ENCODE measurements at places on chromosomes 16 and 17.

DNA sequence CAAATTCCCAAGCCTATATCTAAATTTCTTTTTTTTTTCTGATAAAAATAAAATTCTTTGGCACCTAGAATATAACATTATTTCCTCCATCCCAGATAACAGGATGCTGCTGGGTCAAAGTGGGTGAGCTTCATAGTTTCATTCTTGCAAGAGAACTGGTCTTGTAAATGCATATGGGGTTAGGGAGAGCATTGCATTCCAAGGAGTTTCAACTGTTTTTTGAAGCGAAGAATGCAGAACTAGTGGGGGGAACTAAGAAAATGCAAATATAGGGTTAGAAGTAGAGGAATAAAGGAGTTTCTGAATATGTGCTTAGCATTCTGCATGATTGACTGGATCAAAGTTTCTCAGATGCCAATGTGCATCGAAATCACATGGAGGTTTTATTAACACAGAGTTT is 347.2 kb upstream of the XYLT1 start:
- no peak for DNase-seq

- no peak for DNase-seq
These were observed 1.2 kb downstream of the GID4 start for GRCh38 chr17:18040261-18040858.

GRCh38 chr17:1260086-1260769 is 10.0 kb upstream of the BHLHA9 start:
- no peak for DNase-seq

- DNase-seq: no peak
These were observed 12.8 kb upstream of the AKAP1 start for GRCh38 chr17:57071991-57072944.

DNA sequence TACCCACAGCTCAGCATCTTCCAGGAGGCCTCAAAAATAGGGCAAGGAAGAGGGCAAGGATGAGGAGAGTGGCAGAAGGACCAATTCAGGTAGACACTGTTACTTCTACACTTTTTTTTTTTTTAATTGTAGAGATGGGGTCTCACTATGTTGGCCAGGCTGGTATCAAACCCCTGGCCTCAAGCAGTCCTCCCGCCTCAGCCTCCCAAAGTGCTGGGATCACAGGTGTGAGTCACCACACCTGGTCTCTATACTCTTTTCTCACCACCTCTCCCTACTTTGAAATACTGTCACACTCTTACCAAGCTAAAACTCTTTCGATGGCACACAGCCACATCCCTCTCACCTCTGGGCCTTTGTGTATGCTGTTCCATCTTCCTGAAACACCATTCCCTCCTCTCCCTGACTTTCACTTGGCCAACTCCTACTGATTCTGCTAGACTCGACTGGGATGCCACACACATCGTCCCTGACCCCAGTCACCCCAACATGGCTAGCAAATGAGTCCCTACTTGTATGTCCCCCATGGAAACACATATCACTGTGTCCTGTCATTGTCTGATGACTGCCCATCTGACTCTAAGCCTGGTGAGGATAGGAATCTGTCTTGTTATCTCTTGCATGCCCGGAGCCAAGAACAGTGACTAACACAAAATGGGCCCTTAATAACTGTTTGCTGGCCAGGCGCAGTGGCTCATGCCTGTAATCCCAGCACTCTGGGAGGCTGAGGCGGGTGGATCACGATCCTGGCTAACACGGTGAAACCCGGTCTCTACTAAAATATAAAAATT is 7.2 kb upstream of the SLC43A2 start:
- DNase-seq: no peak

DNA sequence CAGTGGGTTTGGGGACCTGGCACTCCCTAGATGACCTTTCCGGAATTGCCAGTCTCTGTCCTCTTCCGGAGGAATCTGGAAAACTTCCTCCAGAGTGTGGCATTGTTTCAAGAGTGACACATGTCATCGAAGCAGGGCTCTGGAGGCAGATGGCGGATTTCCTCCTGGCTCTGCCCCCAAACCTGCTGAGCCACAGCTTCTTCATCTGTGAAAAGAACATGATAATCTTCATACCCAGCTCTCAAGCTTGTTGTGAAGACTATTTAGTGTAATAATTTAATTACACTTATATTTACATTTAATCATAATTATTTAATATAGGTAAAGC is 19.7 kb upstream of the TEX2 start:
- DNase-seq: no peak

- no peak for DNase-seq
These were observed 138.2 kb downstream of the CYLD start for GRCh38 chr16:50879873-50880695.

GRCh38 chr17:33686171-33686570 is 393.1 kb upstream of the ASIC2 start:
- DNase-seq: no peak

DNA sequence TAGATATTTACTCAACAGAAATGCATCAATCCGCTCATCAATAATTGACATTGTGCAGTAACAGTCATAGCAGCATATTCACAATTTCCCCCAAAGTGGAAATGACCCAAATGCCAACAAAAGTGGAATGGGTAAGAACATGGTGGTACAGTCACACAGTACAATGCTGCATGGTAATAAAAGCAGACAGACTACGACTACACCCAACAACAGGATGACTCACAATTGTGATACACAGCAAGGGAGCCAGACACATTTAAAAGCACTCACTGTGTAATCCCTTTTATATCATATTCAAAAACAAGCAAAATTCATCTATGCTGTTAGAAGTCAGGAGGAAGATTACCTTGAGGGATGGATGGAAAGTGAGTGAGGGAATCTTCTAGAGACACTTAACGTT is 76.5 kb upstream of the NUDT7 start:
- DNase-seq: no peak

DNA sequence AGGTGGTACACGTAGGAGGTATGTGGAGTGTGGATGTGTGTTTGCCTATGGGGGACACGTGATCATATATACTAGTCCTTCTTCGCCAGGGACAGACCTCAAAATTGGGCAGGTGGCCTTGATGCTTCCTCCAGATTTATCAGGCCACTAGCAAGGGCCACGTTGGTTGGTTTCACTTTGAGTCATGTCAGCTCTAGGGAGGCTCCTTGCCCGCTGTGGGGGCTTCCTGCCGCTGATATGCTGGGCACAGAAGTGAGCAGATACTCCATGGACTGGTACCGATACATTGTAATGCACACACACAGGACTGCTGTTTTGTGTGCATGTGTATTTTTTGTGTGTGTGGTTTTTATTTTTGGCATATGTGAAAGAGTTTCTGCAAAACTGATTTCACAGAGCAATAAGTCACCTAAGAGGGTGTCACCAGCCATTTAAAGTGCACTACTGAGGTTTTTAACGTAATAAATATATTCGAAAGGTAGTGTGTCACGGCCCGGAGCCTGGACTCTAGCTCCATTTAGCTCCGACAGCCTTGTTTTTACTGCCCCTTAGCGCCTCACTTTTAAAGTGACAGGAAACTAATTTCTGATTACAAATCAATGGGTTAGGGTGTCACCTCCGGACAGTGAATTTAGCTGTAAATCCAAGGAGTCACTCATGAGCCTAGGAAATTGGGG is 605.5 kb upstream of the SALL1 start:
- no peak for DNase-seq

- no peak for DNase-seq
These were observed 354.6 kb downstream of the CDH8 start for GRCh38 chr16:61681673-61682072.

GRCh38 chr17:36089339-36089865 is 541 bp downstream of the CCL3 start:
- DNase-seq: no peak

- no peak for DNase-seq
These were observed 1.2 kb downstream of the TIMM22 start for GRCh38 chr17:998111-998510.

GRCh38 chr16:54216688-54217087 is 69.9 kb downstream of the IRX3 start:
- DNase-seq: no peak

GRCh38 chr17:44502598-44503146 is 534 bp downstream of the GPATCH8 start:
- no peak for DNase-seq

DNA sequence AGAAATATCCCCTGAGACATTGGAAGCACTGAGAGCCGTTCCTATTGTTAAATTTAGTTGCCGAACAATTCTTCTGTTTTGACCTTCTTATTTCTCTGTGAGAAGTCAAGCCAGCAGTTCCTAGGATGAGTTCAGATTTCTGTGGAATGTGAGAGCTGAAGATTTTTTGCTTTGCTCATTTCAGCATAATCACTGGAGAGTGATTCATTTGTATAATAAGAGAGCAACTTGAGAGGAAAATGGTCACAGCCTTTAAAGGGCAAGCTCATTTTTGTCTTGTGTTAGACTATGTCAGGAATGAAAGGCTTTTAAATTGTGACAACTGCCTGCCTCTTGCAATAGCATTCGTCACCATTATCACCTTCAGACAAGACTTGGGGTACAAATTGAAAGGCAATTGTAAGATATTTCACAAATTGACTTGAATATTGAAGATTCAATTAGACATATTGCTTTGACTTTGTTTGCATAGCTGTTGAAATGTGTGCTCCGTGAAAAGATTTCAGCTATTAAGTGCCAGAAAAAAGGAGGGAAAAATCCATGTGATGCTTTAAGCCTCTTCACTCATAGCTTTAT is 900.0 kb upstream of the GOT2 start:
- DNase-seq: no peak

GRCh38 chr17:70091696-70092095 is 16.7 kb downstream of the KCNJ16 start:
- DNase-seq: no peak
